AG09309 (cell line): ENCODE measurements at places on chromosomes 5 and 9.

- no peak for DNase-seq
Measured at GRCh38 chr5:174725261-174725990, 1.0 kb downstream of the MSX2 start.

DNA sequence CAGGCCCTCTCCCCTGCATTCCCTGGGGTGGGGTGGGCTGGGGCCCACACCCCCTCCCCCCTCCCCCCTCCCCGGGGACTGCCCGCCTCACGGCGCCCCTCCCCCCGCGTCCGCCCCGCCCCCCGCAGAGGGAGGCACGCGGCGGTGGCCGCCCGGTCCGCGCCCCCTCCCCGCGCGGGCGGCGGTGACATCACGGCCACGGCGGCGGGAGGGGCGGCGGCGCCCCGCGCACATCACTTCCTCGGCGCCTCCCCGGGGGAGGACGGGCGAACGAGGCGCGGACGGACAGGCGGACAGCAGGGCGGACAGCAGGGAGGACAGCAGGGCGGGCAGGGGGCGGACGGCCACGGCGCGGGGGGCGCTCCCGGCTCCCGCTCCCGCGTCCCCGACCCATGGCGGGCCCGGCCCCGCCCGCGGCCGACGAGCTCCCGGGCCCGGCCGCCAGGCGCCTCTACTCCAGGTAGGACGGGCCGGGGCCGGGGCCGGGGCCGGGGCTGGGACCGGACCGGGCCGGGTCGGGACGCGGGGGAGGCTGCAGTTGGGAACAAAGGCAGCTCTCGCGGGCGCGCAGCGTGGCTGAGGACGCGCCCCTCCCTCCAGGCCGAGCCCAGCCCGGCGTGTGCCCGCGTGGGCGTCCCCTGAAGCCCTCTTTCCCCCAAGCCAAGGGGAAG, at the start of gene GPSM1:
Gene GPSM1 (plus strand): TSS at position 236 of the 671 bp plus-strand sequence. CDS start 157 bp downstream, at position 393.
- DNase-seq, result no peak

GRCh38 chr5:34684281-34684979, 28.3 kb downstream of the RAI14 start:
- DNase-seq, result no peak

GRCh38 chr9:135074354-135075233, 12.9 kb upstream of the OLFM1 start:
- no peak for DNase-seq

DNA sequence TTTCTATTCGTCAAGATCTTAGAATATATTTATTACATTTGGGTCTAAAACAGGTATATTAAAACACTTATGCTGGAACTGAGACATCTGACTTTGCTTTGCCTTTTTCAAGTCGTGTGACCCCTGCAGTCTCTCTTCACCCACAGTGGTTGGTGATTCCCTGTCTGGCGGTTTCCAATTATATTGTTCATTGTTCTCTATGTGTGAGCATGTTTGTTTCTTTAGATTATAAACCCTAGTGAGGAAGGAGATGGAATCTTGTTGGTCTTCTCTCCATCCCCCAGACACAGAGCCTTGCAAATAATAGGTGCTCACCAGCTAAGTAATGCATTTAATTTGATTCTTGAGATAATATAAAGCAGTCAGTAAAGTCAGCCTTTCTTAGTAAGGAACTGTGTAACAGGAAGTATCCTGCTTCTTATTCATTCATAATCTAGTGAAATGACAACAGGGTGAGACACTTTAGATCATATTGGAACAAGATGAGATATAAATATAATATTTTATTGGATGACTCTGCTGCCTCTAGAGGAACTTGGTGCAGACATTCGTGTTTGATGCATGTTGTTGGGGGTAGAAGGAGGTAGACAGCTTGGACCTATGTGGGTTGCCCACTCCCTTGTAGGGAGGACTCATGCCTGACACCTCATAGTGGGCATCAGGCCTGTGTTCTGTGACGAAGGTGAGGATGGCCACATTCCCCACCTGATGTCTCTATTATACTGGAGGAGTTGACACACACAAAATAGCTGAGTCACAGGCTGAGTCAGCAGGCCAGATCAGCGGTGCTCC, 88.1 kb downstream of the FGF1 start:
- DNase-seq, result no peak

GRCh38 chr9:134779640-134780039, 101.0 kb upstream of the FCN2 start:
- no peak for DNase-seq

- no peak for DNase-seq
Measured at GRCh38 chr5:53784596-53784995, 224.2 kb downstream of the NDUFS4 start.

GRCh38 chr5:68911840-68912690, 181.7 kb upstream of the SLC30A5 start:
- DNase-seq, result no peak

GRCh38 chr5:68770551-68770950, 323.3 kb upstream of the SLC30A5 start:
- DNase-seq, result no peak

GRCh38 chr9:19378164-19378563, 1.9 kb downstream of the RPS6 start:
- no peak for DNase-seq

DNA sequence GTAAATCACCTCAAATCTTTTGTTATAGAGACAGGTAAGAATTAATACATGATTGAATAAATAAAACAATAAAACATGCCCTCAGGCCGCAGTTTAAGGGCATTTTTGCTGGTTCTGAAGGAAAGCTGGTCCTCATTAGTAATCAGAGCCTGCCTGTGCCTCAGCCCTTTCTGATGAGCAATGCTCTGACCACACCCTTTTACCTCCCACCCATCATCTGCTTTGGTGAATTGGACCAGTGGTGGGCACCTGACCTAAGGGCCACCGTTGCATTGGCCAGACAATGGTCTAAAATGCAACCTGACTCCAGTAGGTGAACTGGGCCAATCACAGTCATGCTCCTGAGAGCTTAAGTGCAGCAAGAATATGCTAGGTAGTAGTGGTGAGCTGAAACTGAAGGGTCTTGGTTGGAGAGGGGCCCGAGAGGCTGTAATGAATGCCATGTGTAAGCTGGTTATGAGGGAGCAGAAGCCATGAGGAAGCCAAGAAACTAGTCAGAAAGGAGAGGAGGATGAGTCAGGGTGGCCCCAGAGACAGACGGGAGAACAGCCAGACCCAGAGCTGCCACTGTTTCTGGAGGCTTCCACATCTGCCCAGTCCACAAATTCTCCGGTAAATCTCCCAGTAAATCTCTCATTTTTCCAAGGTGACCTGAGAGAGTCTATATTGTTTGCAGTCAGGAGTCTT, 45.5 kb upstream of the ZSWIM6 start:
- DNase-seq, result no peak

GRCh38 chr9:128191406-128192046, at the start of gene CIZ1:
Gene CIZ1, minus strand, starts transcription at chr9:128191572. Its CDS starts 715 bp downstream, at chr9:128190857.
- DNase-seq, result no peak

DNA sequence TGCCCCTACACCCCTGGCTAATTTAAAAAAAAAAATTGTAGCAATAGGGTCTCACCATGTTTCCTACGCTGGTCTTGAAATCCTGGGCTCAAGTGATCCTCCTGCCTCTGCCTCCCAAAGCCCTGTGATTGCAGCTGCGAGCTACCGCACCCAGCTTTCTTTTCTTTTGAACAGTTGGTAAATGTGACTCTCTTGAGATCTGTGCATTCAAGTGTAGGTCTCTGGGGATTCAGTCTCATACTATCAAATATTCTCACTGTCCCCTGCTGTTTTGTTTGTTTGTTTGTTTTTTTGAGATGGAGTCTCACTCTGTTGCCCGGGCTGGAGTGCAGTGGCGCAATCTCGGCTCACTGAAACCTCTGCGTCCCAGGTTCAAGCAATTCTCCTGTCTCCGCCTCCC, 42.3 kb upstream of the CXXC5 start:
- DNase-seq, result no peak

DNA sequence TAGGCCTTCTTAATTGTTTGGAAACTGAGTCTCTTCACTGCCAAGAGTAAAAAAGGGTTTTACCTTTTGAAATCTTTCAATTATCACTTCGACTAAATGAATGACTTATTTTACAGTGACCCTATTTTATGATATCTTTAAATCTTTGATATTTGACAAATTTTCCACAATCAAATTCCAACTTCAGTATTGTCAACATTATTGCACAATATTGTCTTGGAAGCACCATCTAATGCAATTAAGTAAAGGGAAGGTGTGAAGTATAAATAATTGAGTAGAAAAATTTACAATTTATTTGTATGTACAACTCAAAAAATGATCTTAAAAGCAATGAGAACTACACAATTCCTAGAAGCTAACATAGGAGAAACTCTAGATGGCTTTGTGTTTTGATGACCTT, 49.2 kb downstream of the GABRA6 start:
- DNase-seq, result no peak

- DNase-seq, result no peak
Measured at GRCh38 chr9:137484551-137485315, 25.6 kb upstream of the NSMF start.

DNA sequence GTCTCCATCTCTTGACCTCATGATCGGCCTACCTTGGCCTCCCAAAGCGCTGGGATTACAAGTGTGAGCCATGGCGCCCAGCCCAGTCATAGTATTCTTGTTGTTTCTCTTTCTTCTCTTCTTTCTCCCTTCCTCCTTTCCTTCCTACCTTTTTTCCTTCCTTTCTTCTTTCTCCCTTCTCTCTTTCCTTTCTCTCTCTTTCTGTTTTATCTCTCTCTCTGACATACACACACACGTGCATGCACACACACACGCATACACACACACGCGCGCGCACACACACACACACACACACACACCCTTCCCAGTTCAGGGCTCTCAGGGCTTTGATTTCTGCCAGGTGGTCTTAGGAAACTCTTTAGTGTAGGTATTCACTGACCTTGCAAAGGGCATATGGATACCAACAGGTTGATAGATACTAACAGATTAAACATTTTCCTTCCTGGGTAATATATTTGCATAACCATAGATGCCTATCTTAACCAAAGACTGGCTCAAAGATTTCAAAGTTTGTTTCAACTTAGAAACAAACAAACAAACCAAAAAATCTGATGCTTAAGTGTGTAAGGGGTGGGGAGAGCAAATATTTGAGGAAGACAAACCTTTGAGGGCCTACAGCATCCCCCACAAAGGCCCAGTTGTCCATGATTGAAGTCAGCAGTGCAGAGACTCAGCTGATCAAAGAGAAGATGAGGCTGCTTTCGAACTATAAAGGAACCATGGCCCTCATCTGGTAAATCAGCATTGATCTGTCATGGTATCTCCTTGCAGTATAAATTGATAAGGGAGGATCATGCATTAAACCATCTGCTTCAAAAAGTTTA, 288.2 kb upstream of the SEMA6A start:
- no peak for DNase-seq

GRCh38 chr9:19988281-19988680, 199.4 kb upstream of the SLC24A2 start:
- DNase-seq, result no peak

GRCh38 chr9:134935701-134936345, 18.1 kb upstream of the FCN1 start:
- DNase-seq, result no peak

DNA sequence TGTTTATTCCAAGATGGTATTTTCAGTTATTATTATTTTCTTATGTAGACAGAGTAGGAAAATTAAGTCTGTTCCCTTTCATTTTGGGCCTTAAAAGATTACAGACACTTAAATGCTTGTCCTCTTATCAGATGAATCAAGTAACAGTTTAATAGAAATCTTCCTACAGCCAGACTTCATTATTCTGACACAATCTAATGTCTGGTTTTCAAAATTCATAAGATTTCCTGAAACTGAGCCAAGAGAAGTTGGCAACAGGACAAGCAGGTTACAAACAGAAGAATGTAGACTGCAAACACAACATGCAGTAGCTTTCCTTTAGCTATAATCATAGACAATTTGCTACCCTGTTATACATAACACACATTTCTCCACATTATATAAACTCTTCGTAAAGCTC, 130.5 kb downstream of the FBXL17 start:
- no peak for DNase-seq

DNA sequence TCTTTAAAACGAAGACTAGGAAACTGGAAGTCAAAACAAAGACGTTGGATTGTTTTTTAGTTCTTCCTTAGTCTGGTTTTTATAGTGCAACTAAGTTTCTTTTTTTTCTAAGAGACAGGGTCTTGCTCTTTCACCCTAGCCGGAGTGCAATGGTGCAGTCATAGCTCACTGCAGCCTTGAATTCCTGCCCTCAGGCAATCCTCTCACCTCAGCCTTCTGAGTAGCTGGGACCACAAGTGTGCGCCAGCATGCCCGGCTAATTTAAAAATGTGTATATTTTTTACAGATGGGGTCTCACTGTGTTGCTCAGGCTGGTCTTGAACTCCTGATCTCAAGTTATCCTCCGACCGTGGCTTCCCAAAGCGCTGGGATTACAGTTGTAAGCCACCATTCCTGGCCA, 27.6 kb downstream of the ZFYVE16 start:
- DNase-seq, result no peak

DNA sequence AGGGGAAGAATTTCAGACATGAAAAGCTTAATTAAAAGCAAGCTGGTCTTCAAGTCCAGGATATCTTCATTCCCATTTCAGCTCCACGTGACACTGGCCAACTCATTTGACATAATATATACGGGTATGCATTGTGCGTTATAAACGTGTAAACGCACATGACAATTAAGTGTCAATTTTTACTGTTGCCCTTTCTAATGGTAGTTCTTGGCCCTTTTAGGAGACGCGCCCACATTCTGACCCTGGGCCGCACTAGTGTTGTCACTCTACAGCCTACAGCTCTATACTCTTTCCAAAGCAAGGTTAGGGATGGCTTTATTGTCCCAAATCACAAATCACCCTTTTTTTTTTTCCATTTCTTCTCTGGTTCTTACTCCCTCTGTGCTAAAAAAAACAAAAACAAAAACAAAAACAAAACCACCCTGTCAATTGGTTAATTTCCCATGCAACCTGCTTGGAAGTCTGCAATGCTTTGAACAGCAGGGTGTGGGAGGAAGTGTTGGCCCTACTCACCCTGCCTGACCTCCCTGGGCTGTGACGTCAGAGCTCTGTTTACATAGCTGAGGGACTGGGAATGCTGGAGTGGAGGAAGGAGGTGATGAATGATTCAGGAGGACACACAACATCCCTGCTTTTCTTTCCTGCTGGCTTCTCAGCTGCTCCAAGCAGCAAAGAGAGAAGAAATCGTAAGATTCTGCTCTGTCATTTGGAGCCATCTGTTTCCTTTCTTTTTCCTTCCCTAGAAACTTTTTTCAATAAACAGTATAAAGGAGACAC, 19.3 kb downstream of the RFK start:
- no peak for DNase-seq

DNA sequence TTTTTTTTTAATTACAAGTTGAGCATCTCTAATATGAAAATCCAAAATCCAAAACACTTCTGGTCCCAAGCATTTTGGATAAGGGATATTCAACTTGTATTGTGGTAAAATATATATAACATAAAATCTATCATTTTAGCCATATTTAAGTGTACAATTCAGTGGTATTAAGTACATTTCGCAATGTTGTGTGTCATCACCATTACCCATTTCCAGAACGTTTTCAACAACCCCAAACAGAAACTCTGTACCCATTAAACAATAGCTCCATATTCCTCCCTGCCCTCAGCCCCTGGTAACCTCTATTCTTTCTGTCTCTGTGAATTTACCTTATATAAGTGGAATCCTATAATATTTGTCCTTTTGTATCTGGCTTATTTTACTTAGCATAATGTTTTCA, 24.9 kb downstream of the TICAM2 start:
- no peak for DNase-seq
